Midbrain (tissue), 1 donor: ENCODE measurements at places on chromosomes 13 and 19.

DNA sequence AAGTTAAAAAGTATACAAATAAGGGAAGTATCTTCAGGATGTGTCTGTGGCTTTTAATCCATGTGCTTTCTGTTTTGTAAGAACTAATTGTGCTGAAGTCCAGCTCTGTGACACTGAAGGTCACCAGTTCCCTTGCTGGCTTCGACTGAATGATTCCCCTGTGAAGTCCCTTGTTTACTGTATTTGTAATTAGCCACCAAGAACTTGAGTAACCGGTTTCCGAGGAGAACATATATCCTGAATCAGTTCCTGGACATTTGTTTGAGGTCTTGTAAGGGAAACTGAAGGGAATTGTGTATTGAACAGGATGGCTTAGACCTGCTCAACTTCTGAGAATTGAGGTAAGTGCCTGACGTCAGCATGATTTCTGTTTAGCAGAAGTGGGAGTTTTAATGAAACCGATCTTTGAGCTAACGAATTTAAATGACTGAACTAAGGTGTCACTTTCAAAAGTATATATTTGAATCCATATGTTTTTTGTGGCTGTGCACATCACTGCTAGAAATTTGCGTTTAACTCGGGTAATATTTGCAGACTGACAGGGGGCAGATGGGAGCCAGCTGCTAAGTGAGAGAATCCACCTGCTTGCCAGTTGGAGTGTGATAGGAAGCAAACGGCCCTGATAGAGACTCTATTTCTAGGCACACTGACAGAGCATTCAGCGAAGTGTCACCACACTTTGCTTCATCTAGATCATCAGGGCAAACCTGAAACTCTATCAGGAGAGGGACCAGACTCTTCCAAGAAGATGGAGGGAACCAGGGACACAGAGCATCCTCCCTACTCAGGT is 530.0 kb downstream of the RFC3 start:
- DNase-seq = no peak

DNA sequence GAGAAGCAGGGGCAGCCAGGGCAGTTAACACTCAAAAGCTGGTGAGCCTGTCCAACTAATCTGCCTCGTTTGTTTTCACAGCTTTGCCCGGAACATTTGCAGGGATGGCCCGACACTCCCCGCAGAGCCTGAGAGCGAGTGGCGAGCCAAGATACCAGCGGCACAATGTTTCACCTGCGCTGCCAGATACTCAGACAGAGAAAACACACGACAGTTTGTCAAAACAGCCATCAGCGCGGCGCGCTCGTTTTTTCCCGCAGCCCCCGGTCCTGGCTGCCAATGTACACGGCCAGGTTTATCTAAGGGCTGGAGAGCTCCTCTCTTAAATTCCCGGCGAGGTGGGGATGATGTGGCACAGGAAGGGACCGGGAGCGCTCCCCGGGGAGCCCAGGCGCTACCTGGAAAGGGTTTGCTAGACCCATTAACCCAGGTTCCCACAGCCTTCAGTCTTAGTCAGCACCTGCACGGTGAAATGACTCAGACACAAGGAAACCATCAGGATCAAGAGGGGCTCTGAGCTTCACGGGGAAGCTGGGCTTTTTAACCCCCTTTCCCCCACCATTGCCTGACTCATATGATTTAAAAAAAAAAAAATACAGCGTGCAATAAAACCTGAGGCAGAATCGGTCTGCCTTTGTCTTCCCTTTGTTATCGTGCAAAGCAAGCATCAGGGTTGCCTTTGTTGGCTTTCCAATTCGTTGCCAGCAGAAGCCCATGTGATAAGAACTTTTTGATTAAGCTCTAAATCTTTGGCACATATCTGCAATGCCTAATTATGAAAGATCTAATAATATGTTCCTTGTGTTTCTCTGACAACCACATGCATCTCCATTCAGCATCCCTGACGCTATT is 186.2 kb downstream of the EFNB2 start:
- peak; percentile 11 for DNase-seq

- peak; percentile 76 for DNase-seq
Observed at GRCh38 chr19:2331601-2332246, 3.2 kb downstream of the SPPL2B start.

GRCh38 chr13:44306371-44307192 is 67.0 kb upstream of the SERP2 start:
- DNase-seq = peak; percentile 36

DNA sequence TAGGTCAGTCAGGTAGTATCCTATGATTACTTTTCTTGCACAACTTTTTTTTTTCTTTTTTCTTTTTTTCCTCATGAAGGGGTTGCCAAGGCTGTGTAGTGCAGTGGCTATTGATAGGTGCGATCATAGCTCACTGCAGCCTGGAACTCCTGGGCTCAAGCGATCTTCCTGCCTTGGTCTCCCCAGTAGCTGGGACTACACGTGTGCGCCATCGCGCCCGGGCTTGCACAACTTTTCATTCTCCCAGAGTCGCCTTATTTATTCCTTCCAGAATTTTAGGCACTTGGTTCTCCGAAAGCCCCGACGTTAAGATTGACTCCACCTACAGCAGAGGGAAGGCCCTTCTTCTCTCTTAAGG is 867 bp upstream of the ZNF613 start:
- no peak for DNase-seq

DNA sequence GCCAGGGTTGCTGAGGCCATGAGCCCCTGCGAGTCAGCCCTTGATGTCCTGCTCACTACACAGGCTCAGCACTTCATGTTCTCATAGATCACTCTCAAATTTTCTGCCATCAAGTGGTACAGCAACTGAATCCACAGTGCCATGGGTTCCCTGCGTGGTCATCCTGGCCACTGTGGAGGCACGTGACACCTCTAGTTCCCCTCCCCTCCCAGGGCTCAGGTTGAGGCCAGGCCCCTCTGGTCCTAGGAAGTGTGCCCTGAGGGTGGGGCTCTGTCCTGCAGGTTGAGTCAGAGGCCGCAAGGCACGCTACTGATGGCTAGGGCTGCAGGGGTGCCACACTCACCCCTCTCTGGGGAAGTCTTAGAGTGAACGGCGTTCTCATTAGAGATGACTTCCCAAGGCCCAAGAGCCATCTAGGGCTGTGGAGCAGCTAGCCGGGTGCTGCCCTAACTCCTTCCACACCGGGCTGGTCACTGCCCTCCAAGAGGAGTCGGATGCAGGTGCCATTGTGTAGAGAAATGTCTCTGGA is 39.8 kb upstream of the TPM4 start:
- no peak for DNase-seq

- no peak for DNase-seq
Observed at GRCh38 chr13:99255271-99255670, 2.9 kb downstream of the GPR18 start.

DNA sequence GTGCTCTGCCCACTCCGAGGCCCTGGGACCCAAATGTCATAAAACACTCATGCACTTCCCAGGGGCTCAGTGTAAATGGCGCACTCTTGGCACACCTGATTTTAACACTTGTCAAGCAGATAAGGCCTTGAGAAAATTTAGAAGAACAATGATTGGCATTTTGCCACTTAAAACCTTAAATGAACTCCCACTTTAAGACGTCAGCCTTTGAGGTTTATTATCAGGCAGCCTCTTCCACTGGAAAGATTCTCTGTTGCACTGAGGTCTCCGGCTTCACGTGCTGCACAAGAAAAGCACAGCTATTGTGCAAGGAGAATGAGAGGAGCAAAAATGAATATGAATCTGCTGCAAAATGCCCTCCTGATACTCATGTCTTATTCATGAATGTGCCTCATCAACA is 38.5 kb upstream of the ATP11A start:
- DNase-seq = no peak

DNA sequence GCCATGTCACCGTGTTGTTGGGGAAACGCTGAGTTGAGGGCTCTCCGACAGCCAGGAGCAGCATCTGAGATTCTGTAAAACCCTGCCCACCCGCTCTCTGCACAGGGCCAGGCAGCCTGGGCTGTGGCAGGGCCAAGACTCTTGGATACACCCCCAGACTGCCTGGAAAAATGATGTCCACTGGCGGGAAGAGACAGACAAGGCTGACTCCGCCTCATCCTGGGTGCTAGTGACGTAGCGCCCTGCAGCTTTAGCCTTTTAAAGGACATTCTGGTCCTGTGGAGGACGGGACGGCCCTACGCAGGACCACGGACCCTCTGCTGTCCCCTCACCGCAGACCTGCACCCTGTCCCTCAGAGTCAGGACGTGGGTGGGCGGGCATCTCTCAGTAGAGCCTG is 20.7 kb upstream of the LILRA2 start:
- DNase-seq = no peak

- DNase-seq = no peak
Observed at GRCh38 chr13:65508338-65508737, 1721.8 kb downstream of the PCDH9 start.

DNA sequence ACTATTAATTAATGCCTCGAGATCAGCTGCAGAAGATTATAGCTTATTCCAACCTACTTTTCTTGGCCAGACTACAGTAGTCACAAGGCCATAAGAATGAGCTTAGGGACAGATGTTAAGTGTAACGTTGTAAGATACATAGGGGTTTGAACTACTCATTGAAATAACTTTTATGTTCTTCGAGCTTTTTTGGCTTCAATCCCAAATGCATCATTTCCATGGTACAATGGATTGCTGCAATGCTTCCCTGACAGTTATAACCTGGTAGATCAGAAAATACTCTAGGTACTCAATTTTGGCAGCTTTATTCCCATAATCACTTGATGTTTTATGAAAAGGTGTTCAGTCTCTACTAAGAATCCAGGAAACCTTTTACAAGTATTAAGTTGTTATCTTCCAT is 2216.7 kb upstream of the PCDH20 start:
- no peak for DNase-seq

- no peak for DNase-seq
Observed at GRCh38 chr19:47848823-47849473, 10.1 kb upstream of the TPRX2 start.

DNA sequence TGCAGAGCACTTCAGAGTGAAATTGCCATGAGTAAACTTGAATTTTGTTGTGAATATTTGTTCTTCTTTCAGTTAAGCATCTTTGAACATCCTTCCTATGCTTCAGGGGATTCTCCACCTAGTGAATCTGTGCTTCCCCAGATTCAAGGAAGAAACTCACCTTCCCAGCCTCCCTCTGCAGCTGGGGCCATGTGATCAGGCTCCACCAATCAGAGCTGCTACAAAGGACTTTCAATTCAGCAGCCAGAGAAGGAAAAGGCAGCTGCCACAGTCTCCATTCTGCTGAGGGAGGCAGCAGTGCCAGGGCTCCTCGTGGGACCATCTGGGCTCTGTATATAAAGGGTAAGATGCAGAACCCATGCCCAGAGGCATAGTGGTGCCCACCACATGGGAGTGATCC is 89.7 kb upstream of the SIAH3 start:
- no peak for DNase-seq

DNA sequence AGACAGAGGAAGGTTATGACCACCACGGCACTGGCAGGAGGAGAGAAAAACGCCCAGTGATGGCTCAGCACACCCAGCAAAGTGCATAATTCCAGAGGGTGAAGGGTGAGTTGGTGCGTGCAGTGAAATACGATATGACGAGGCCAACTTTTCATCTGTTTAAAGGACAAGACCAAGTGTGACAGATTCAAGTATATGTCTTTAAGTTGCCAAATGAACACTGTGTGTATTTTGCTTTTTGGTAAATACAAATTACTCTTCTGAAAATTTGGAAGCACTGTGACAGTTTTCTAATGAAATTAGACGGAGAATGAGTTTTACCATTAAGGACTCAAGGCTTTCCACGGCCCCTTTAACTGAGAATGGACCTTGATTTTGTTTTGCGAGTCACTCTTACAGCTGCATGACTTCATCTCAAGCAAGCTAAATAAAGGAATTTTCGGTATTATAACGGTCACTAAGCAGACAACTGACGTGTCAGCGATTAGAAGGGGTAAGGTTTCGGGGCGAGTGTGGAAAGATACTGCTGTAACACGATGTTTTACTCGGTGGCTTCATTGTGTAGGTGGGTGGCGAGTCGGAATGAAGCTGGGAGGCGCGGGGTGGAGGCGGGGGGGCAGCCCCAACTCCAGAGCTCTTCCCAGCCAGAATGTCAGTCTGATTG is 22.8 kb downstream of the COL4A2 start:
- no peak for DNase-seq

- DNase-seq = no peak
Observed at GRCh38 chr19:6812612-6813011, 40.1 kb downstream of the VAV1 start.

DNA sequence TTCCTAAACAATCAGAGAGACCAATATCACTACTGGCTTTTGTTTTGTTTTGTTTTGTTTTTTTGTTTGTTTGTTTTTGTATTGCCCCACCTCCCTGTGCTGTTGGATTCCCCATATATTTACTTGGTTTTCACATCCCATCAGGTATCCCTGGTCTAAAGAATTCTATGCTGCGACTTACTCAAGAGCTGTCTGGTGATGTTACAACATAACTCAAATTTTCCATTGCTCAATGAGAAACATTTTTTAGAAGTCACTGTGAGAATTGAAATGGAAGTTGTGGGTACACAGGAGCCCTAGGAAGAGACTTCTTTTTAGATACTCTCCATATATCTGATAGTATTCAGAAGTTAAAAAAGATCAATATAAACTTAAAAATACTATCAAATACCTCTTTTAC is 181.4 kb downstream of the KLF5 start:
- DNase-seq = no peak

- peak; percentile 27 for DNase-seq
Observed at GRCh38 chr13:27022571-27023311, 148.9 kb downstream of the USP12 start.

- no peak for DNase-seq
Observed at GRCh38 chr13:81393721-81394120, 1052.8 kb upstream of the SPRY2 start.

GRCh38 chr13:40317980-40318327 is 348.5 kb downstream of the FOXO1 start:
- no peak for DNase-seq

DNA sequence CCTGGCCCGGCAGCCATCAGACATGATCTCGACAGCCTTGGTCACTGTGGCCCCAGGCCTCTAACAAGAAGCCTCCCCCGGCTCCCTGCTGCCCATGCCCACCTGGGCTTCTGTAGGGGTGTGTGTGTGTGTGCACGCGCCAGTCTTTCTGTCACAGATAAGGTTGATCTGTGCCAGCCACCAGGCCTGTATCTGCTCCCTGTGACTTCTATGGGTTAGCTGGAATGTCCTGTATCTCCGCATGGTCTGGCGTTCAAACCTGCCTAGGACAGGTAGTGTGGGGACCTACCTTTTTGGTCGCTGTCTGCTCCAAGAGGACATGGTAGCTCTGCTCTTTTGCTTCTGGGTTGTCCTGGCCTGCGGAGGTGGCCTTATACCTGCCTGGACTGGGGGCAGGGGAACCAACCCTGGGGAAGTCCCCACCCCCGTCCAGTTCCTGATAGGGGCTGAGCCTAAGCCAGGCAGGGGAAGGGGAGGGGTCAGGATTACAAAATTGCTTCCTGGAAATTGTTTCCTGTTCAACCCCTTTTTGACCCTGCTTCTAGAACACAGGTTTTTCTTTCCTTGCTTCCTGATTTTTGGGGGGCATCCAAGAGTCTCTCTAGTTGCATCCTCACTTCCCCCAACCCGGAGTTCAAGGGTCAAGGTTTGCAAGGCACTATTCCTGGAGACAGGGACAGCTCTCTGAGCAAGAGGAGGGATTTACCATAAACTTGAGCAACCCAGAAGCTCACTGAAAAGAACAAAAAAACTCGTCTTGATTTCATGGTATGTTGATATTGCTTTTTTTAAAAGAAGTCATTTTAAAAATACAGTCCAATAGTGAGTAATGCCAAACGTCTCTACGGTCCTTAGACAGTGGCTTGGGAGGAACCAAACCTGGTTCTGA is at the start of gene LRG1:
Gene LRG1 (minus strand): TSS at position 344 of the 889 bp plus-strand sequence. CDS start 23 bp downstream, at position 321.
- no peak for DNase-seq
